Thyroid gland (tissue), 4 donors: ENCODE measurements at places on chromosomes 5 and 9. TPM values are rescaled to one million over a fixed set of nuclear protein-coding genes. Genes with fewer than 3 reads are reported as not detected.

Gene TLN1
- total RNA-seq: 245 TPM

Gene CDH10
- not detected for total RNA-seq

Gene IGFBPL1
- total RNA-seq: 32.1 TPM

Gene LCN2
- 2.6 TPM for total RNA-seq

GRCh38 chr9:38212016-38212415 is 143.0 kb upstream of the SHB start:
- H3K4me1 ChIP-seq: no peaks in the 10 kb centered on the region
- no peaks in the 10 kb centered on the region for H3K27me3 ChIP-seq
- no peaks in the 10 kb centered on the region for H3K36me3 ChIP-seq
- no peak for DNase-seq
- H3K4me3 ChIP-seq: no peak overlapping the region

GRCh38 chr9:89179895-89180734 is 1.5 kb upstream of the SHC3 start:
- DNase-seq: peak; percentile 94
- no peaks in the 10 kb centered on the region for H3K36me3 ChIP-seq
- peak overlapping the region; percentile 60 for H3K27ac ChIP-seq
- no peaks in the 10 kb centered on the region for H3K27me3 ChIP-seq

DNA sequence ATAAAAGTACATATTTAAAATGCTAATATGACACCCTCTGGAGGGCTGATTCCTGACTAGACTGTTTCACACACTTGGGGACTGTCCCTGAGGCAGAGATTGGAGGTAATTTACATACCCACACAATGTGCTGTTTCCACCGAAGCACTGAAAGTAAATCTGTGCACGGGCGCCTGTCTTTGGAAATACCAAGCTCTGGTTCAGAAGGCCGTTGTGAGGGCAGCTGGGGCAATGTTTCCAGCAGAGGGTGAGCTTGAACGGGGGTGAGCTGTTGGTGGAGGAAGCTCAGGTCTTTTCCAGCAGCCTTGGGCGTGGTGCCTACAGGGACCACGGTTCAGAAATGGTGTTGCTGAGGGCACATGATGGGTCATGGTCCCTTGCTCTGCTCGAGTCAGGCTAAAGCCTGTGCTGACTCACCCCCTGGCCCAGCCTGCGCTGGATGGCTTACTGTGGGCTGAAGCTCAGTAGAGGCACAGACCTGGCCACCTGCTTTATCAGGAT is 25.8 kb upstream of the HMCN2 start:
- peak; percentile 71 for DNase-seq
- peaks cover 2% of the 10 kb centered on the region for H3K36me3 ChIP-seq
- peak overlapping the region; percentile 96 for H3K27ac ChIP-seq
- no peak overlapping the region for H3K4me3 ChIP-seq

- no peaks in the 10 kb centered on the region for H3K36me3 ChIP-seq
- no peaks in the 10 kb centered on the region for H3K27me3 ChIP-seq
- no peak overlapping the region for H3K27ac ChIP-seq
- H3K4me3 ChIP-seq: no peak overlapping the region
Observed at GRCh38 chr5:128036950-128037349, 46.6 kb upstream of the SLC12A2 start.

DNA sequence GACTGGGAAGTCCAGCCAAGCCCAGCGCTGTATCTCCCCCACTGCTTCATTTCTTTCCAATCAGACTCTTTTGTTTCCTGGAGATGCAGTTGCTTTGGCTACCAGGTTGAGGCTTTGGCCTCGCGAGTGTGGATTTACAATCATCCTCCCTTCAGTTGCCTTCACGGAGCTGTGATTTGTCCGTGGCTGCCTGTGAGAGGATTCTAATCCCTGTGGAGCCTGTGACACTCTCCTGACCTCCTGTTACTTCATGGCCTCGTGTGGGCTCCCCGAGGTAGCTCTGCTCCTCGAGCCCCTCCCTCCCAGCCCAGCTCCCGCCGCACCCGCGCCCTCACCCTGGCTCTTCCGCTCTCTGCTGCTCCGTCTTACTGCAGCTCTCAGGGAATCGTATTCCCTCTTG is 107.2 kb upstream of the STC2 start:
- H3K27ac ChIP-seq: no peak overlapping the region
- no peaks in the 10 kb centered on the region for H3K27me3 ChIP-seq
- DNase-seq: no peak
- H3K4me3 ChIP-seq: no peak overlapping the region

GRCh38 chr9:117409321-117409720 is 5.5 kb downstream of the ASTN2 start:
- peaks cover 7% of the 10 kb centered on the region for H3K27me3 ChIP-seq
- H3K4me1 ChIP-seq: peaks cover 16% of the 10 kb centered on the region
- no peak overlapping the region for H3K27ac ChIP-seq
- no peak overlapping the region for H3K4me3 ChIP-seq
- no peaks in the 10 kb centered on the region for H3K36me3 ChIP-seq

DNA sequence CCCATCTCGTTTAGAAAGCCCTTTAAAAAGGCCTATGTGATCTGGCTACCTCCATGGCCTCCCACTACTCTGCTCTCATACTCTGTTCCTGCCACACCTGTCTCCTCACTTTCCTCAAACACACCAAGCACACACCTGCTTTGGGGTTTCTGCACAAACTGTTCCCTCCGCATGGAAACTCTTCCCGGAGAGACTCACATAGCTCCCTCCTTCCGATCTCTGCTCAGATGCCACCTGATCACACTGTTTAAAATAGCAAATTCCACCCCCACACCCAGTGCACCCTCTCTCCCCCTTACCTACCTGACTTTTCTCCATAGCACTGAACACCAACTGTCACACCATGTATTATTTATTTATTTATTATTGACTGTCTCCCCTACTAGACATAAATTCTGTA is 84.0 kb upstream of the NR4A3 start:
- no peak overlapping the region for H3K27ac ChIP-seq
- H3K36me3 ChIP-seq: no peaks in the 10 kb centered on the region
- DNase-seq: no peak
- H3K4me3 ChIP-seq: no peak overlapping the region

DNA sequence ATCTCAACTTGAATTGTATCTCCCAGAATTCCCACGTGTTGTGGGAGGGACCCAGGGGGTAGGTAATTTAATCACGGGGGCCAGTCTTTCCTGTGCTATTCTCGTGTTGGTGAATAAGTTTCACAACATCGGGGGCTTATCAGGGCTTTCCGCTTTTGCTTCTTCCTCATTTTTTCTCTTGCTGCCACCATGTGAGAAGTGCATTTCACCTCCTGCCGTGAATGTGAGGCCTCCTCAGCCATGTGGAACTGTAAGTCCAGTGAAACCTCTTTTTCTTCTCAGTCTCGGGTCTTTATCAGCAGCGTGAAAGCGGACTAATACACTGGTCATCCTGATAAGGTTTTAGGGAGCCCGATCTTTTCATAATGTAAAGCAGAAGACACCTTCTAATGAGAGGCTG is 687.0 kb upstream of the FTMT start:
- DNase-seq: no peak
- no peak overlapping the region for H3K27ac ChIP-seq
- no peaks in the 10 kb centered on the region for H3K4me1 ChIP-seq
- H3K36me3 ChIP-seq: no peaks in the 10 kb centered on the region
- H3K27me3 ChIP-seq: no peaks in the 10 kb centered on the region

DNA sequence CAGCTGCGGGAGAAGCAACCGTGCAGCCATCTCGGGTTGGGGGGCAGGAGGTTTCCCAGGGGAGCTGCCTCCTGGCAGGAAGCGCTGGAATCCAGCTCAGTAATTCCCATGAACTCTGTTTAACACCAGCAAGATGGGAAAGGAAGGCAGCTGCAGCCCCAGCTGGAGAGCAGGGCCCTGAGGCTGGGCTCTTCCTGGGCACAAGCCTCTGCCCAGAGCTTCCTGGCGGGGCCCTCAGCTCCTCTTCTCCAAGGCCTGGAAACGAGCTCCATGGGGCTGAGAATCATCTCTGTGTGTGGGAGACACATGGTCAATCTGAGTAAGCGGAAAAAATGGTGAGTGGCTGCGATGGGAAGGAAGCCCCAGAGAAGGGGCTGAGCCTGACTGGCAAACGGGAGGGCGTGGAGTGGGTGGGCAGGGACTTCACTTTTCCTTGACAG is 6.3 kb downstream of the MRPL36 start:
- no peak overlapping the region for H3K27ac ChIP-seq
- H3K4me3 ChIP-seq: no peak overlapping the region
- H3K27me3 ChIP-seq: no peaks in the 10 kb centered on the region
- H3K36me3 ChIP-seq: peaks cover 8% of the 10 kb centered on the region
- DNase-seq: no peak
- H3K4me1 ChIP-seq: no peaks in the 10 kb centered on the region

- no peaks in the 10 kb centered on the region for H3K36me3 ChIP-seq
- H3K4me1 ChIP-seq: no peaks in the 10 kb centered on the region
- no peaks in the 10 kb centered on the region for H3K27me3 ChIP-seq
- no peak overlapping the region for H3K27ac ChIP-seq
- H3K4me3 ChIP-seq: no peak overlapping the region
- DNase-seq: peak; percentile 10
Observed at GRCh38 chr5:170403675-170404074, 14.5 kb upstream of the KCNMB1 start.

DNA sequence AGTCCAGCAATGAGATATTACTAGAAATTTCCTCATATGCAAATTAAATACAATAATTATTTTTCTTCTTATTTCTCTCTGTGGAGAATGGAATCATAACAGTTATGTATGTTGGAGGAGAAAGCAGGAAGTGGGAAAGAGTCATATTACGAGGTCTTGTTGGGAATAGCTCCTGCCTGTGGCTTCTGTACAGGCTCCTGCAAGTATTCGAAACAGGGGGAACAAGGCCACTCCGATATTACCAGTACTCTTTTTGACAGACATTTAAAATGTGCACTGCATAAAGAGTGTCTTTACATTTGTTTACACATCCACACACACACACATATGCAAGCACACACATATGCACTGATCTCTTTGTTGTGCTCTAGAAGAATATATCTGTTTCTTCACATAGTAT is 812.0 kb upstream of the ZNF608 start:
- DNase-seq: no peak
- no peaks in the 10 kb centered on the region for H3K4me1 ChIP-seq
- no peaks in the 10 kb centered on the region for H3K27me3 ChIP-seq
- no peak overlapping the region for H3K27ac ChIP-seq
- no peak overlapping the region for H3K4me3 ChIP-seq

DNA sequence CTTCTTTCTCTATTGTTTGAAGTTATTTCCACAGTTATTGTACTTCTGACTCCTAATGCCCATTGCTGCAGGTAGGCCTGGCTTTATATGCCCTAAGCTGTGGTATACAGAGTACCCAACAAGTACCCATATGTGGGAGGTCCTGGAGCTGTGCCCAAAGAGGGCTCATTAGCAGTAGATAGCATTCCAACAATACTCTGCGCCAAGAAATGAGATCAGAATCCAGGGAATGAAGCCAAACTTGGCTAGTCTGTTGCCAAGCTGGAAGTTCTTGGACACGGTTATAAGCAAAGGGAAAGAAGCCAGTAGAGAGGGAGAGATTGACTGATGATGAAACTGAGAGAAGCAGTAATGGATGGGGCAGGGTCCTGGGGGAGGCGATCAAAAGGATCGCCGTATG is 29.7 kb upstream of the FAM169A start:
- no peaks in the 10 kb centered on the region for H3K27me3 ChIP-seq
- no peaks in the 10 kb centered on the region for H3K36me3 ChIP-seq
- peaks cover 4% of the 10 kb centered on the region for H3K4me1 ChIP-seq

- no peak overlapping the region for H3K4me3 ChIP-seq
- no peak for DNase-seq
- no peaks in the 10 kb centered on the region for H3K27me3 ChIP-seq
- peaks cover 14% of the 10 kb centered on the region for H3K4me1 ChIP-seq
Observed at GRCh38 chr9:114035221-114035844, 42.8 kb downstream of the AMBP start.

DNA sequence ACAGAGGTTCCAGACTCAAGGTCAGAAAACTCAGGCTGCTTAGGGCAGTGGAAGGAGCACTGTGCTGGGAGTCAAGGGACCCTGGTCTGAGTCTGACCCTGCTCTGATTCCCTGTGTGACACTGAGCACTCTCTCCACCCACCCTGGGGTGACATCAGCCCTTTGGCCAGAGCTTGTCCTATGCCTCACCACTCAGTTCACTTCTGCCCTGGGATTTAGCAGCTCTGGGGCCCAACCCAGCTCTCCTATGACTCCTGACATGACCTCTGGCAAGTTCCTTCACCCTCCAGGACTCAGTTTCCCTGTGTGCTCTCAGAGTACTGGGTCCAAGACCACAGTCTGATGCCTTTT is 63.9 kb downstream of the FAM114A2 start:
- no peak for DNase-seq
- no peaks in the 10 kb centered on the region for H3K4me1 ChIP-seq
- H3K4me3 ChIP-seq: no peak overlapping the region
- no peak overlapping the region for H3K27ac ChIP-seq
- H3K36me3 ChIP-seq: no peaks in the 10 kb centered on the region

DNA sequence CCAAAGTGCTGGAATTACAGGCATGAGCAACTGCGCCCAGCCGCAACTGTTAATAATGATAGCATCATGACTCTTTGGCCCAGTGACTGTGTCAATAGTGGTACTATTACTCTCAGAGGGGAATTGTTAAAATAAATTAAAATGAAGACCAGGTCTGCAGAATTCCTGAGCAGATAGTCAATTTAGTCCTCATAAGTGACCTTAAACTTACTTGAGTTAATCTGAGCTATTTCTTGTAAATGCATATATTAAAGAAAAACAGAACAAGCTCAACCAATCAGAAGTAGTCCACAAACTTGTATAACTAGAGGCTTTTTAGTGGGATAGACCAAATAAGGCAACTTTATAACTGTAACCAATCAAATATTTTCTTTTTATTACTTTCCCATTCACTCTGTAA is 1.7 kb upstream of the RECK start:
- peaks cover 8% of the 10 kb centered on the region for H3K4me1 ChIP-seq
- no peak overlapping the region for H3K27ac ChIP-seq
- no peak overlapping the region for H3K4me3 ChIP-seq
- no peaks in the 10 kb centered on the region for H3K27me3 ChIP-seq
- no peak for DNase-seq

- DNase-seq: peak; percentile 67
- no peak overlapping the region for H3K4me3 ChIP-seq
- H3K27me3 ChIP-seq: no peaks in the 10 kb centered on the region
Observed at GRCh38 chr5:138077064-138077696, 6.7 kb upstream of the WNT8A start.

DNA sequence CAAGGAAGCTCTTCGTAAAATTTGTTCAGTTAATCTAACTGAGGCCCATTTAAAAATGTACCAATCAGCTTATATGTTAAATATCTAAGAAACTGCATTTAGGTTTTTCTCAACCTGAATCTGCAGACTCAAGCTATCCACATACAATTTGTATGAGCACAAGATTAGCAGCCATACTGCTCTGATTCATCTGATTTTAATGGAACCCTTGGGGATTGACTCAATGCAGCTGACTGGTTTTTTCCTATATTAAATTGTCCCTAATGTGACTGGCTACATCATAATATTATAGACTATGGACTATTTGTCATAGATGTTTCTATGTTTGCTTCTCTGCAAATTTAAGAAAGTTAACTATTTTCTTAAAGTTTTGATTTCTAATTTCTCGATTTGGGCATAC is 451.0 kb upstream of the TUSC1 start:
- H3K4me1 ChIP-seq: no peaks in the 10 kb centered on the region
- DNase-seq: no peak
- no peak overlapping the region for H3K4me3 ChIP-seq
- no peaks in the 10 kb centered on the region for H3K36me3 ChIP-seq

- H3K36me3 ChIP-seq: no peaks in the 10 kb centered on the region
- no peaks in the 10 kb centered on the region for H3K4me1 ChIP-seq
- H3K27ac ChIP-seq: no peak overlapping the region
- no peak for DNase-seq
Observed at GRCh38 chr5:168832308-168832707, 253.1 kb upstream of the PANK3 start.
